ENCODE measurements at places on chromosomes 7 and 10.

- DNase-seq, result no peak
Observed at GRCh38 chr7:24229481-24230226, 54.3 kb upstream of the NPY start.

DNA sequence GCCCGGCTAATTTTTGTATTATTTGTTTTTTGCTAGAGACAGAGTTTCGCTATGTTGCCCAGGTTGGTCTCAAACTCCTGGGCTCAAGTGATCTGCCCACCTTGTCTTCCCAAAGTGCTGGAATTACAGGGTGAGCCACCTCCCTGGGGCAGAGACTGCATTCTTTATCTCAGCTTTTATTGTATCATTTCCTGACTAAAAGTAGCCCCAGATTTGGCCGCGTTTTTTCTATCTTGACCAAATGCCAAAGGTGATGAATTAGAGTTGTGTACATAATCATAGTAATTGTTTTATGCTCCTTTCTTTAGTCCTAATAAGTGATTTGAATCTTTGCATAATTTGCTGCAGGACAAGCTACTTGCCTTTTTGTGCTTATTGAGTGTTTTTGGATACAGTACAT lies 3.1 kb upstream of the SMNDC1 start:
- no peak for DNase-seq

GRCh38 chr7:52009181-52009580 lies 692.6 kb upstream of the COBL start:
- DNase-seq, result no peak

DNA sequence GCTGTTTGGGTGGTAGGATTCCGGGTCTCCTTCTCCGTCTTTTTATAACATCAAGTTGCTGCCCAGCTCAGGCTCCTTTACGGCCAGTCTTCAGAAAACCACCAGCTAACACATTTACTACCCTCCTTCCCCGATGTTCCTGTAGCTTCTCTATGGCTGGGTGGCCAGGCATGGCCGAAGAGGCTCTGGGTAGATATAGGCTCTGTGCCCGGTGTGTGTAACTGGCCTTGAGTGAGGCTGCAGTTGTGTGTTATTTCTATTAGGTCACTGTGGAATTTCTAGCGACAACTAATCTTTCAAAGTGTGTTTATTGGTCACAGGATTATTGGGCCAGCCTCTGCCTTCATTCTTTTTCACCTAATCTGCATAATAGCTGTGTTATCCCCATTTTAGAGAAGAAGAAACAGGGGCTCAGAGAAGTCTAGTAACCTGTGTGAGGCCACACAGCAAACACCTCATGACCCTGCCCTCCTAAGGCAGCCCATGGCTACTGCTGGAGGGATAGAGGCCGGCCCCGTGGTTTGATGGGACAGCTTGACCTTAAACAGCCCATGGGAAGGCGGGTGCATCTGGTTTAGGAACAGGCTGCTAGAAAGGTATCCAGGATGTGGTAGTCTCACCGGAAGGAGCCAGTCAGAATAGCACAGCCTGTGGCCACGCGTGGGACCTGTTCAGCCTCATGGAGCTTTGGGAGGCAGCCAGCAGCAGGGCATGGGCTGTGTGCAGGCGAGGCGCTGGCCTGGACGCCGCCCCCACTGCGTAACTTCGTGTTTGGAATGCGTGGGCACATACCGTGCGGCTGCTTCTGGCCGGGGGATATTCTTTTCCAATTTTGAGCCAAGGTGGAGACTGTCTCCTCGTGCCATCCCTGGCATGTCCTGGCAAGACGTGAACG lies 29.7 kb downstream of the HTRA1 start:
- DNase-seq, result no peak

DNA sequence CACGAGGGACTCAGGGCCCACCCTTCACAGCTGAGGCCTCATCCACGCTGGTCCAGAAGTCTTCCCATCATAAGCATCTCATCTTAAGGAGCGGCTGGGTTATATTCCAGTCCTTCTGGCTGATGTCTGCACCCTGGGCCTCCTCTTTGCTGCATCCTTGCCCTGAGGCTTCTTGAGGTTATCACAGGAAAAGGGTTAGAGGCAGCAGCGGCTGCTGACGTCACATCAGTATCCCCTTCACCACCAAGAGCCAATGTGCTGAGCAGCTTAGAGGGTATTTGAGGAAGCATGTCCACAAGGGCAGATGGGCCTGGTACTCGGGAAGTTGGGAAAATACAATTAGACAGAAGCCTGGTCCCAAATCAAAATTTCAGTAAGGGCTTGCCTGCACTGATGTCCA lies 125.1 kb downstream of the PLXNA4 start:
- no peak for DNase-seq

- DNase-seq, result no peak
Observed at GRCh38 chr7:127409629-127410028, 17.1 kb upstream of the ZNF800 start.

Measured in stimulated activated CD4-positive, alpha-beta T cell treated with anti-CD3 and anti-CD28 coated beads, Interleukin-12 subunit alpha, Interleukin-12 subunit beta, amount 100 ng/mL, for 48 hours (primary cell).